ENCODE measurements at places on chromosomes 11 and 22.
A peak's percentile ranks its signal among the peaks of the same experiment; 100 is the strongest.

DNA sequence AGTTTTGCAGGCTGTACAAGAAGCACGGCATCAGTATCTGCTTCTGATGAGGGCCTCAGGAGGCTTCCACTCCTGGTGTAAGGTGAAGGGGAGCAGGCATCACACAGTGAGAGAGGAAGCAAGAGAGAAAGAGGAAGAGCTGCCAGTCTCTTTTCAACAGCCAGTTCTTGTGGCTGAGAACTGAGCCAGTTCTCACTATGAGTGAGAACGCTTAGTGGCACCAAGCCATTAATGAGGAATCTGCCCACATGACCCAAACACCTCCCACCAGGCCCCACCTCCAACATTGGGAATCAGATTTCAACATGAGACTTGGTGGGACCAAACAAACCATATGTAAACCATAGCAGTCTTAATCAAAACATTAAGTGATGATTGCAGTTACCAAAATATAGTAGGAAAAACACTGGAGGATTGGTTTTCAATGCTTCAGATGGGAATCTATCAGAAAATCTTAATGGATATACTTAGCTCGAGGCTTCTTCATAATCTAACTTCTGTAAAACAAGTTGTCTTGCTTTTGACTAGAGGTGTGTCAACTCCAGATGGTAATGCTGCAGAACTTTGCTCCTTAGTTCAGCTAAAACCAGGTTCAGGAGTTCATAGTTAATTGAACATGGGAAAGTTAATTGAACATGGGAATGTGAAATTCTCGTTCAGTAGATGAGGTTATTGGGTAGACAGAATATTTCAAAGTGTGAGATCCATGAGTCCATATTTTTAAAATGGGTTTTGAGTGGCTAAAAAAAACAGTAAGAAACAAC is 12.2 kb downstream of the FAR1 start:
- peak; percentile 2 for DNase-seq

DNA sequence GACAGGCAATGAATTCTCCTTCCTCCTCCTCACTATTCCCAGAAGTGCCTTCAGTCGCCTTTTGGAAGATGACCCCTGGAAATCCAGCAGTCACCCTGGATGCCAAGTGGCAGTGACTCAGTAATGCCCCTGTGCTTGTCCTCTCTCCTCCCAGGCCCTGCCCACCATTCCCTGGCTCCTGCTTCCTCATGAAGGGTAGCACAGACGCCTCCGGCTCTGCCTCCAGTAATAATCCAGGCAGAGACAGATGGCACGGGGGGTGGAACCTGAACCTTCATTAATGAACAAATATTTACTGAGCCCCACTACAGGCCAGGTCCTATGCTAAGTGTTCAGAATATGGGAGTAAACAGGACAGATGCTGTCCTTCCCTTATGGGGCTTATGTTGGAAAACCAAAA is 23.2 kb downstream of the SYT13 start:
- no peak for DNase-seq

DNA sequence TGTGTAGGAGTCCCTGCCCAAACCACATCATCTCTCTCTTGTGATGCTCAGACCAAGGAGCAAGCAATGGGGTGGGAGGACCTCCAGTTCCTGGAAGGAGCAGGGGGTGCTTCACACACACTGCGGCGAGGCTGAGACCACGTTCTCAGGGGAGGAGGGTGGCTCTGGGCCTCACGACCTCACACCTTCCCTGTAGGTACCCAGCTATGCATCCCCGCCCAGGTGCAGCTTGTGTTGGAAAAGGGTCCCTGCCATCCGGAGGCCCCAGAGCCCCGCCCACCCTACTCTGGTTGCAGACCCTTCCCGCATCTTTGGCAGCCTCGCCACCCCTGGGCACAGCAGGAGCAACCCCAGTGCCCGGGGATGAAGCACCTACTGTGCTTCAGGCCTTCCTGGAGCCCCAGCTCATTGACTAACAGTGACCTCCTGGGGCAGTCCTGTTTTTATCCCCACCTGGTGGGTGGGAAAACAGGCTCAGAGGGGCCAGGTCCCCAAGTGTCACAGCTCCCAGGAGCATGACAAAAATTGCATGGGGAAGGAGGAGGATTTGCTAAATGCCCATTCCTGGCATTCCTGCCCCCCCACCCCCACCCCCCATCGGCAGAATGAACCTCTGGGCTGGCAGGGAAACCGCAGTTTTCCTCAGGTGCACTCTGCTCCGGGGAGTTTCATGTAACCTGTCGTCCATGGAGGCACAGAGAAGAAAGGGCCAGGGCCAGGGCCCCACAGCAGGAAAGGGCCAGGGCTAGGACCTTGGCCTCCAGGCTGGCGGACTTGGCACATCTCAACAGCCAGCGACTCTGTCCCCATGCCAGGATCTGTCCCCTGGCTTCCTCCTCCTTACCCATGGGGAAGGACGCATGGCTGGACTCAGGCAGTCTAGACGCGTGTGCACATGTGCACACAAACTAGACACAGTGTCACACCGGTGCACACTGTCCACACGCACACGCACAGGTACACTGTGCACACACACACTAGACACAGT is 81.0 kb downstream of the IGLL1 start:
- DNase-seq = no peak

DNA sequence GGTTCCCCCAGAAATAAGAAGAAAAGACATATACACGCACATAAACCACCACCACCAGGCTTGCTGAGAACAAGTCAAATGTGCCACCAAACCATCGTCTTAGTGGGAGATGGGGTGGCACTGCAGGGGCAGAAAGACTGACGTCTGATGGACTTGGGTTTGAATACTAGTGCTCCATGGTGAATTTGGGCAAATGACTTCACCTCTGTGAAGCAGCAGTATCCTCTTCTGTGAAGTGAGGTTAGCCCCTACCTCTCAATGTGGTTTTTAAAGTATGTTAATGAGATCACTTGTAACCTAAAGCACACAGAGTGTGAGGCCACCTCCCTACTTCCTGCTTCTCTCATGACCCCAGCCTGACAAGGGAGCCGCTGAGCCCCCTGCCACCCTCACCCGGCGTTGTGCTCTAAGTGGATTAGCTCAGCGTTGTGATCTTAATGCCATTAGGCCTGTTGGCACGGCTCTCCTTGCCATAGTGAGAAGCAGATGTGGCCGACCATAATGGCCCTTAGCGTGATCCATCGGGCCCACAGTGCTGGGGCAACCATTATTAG is 14.4 kb downstream of the ZBTB16 start:
- no peak for DNase-seq

DNA sequence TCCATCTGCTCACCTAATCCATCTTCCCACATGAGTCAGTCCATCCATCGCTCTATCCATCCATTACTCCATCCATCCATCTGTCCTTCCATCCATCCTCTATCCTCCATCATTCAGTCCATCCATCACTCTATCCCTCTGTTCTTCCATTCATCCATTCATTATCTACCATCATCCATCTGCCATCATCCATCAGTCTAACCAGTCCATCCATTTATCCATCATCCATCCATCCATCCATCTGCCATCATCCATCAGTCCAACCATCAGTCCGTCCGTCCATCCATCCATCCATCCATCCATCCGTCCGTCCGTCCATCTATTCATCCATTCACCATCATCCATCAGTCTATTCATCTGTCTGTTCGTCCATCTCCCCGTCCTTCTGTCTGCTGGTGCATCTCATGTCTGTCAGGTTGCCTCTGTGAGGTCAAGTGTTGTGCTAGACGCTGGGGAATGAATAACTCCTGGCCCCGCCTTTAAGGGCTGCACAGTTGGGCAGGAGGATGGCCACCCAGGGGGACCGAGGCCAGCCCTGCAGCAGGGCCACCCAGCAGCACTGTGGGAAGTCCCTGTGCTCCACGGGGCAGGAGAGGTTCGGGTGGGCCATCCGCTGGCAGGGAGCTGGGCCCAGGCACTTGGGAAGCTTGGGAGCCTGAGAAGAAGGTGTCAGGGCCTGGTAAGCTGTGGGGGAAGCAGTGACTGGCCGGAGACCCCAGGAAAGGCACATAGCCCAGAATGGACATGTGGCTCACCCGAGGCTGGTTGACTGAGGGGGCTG is 137.1 kb downstream of the CTTN start:
- DNase-seq = no peak

DNA sequence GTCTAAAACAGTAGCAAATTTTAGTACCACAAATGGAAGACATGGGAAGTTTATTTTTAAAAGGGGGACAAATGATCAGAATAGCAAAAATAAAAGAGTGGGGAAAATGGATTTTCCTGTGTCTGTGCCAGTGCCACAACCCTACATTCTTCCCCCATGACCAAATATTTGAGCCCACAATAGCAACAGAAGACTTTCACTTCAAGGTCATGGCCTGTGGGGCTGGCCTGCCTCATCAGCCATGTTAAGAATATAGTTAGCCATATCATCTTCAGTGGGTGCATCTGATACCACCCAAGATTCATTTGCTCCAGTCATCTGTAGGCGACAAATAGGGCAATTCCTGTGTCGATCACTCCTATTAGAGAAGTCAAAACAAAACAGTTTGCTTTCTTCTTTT is 26.3 kb downstream of the RNF141 start:
- no peak for DNase-seq

DNA sequence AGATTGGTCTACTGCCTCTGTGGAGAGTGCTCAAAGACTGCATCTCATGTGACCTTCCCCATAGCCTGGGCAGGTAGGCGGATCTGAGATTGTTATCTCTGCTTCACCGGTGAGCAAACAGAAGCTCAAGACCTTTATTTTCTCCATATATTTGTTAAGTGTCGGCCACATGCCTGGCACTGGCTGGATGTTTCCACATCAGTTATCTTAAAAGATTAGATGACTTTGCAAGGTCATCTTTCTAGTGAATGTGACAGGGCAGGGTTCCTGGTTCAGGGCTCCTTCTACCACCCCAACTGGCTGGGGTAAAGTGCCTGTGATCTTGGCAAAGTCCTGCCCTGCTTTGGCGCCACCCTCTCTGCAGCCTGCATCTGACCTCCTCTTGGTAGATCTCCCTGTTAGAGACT is 125.0 kb downstream of the CCDC81 start:
- DNase-seq = no peak

DNA sequence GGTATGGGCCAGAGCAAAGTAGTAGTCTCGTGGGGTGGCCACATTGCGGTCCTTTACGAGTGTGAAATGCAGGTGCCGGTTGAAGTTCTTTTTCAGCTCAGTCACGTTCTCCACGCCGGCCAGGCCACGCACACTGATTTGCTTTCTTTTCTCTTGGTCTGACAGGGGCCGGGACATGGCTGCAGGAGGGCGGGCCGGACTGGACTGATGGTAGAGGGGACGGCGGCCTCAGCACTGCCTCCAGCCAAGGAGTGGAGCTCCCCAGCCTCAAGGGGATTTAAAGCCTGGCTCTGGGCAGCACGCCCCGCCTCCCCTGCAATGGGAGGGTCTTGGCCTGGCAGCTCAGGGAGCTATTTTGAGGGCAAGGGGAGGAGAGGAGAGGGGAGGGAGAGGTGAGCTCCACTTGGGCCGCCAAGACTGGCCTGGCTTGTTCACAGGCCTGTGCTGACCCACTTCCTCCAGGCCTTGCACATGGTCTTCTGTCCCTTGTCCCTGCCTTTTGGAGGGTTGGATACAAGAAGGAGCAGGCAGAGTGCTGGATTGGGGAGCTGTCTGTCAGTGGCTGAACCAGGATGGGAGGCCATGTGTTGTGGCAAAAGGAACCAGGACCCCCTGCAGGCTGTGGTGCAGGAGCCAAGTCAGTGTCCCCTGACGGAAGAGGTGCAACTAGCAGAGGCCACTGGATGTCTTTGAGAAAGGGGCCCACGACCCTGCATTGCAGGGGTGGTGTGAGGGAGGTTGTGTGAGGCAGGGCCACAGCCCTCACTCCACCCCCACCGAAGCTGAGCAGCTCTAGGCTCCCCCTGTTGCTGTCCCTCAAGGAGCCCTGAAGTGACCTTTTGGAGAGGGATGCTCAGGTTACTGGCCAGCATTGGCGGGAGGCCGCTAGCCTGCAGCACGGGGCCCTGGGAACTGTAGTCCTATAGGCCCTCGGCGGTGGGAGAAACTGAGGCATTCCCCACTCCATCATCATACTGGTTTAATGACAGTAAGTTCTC is at the start of gene PYGM:
Gene PYGM, minus strand, starts transcription at position 253 of the 998 bp plus-strand sequence. Its CDS starts 76 bp downstream, at position 177.
- peak; percentile 60 for DNase-seq

DNA sequence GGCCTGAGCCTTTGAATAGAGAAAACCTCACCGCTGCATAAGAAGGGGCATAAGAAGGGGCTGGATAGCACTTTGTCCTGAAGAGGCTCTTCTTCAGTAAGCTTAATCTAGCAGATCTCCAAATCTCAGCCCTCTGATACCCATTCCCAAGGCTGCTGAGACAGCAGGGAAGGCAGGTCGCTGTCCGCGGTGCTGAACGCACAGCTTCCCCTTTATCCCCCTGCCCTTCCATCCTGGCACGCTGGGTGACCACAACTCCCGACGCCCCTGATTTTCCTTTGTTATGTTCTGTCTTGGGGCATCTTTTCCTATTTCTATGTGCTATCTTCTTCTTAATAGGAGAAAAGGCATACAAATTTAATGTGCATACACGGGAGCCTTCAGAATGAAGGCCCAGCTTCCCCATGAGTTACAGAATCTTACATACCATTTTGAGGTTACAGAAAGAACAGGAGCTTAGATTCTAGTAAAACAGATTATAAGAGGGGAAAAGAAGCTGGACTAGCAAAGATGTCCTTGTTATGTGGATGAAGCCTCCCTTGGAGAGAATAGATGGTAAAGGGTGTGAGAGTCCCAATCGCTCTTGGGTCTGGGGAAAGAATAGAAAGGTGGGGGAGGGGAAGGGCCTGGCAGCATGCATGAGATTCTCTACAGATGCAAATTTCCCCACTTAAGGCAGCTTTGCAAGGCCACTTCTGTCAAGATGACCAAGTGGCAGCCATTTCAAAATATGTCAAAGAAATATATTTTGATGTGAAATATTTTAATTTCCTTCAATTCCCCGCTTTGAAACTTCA is 5.7 kb upstream of the SULT4A1 start:
- peak; percentile 40 for DNase-seq

All from fibroblast of gingiva (primary cell).